ENCODE measurements at places on chromosomes 1 and 21.

DNA sequence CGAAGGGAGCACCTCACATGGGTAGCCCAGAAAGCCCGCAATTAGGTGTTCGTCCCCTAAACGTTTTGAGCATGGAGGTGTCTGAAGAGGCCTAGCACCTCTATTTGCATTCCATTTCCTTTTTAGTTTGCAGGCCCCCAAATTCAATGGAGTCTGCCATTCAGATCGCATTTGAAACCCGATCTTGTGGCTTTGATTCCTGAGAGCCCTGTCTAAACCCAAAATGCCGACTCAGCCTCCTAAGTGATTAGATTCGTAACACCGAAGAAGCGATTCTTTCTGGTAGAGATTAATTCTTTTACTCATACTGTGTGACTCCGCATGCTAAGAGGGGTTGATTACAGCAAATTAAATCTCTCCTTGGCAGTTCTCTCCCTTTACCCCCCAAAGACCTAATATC is 415.2 kb upstream of the KAZN start:
- no peak for DNase-seq

DNA sequence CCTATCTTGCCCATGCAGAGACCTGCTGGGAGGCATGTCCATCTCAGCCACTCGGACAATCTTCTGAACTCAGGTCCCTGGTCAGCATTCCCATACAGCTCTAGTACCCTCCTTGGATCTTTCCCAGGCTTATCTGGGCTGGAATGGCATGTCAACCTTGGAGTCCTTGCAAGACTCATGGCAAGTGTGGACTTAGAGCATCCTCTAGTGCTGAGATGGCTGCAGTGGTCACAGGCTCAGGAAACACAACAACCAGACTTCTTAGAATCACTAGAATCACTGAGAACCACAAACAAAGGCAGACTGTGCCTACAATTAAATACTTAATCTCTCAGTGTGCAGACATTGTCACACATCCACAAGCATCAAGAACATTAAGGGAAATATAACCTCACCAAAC is 73.1 kb upstream of the TSHB start:
- DNase-seq, result peak; percentile 14

DNA sequence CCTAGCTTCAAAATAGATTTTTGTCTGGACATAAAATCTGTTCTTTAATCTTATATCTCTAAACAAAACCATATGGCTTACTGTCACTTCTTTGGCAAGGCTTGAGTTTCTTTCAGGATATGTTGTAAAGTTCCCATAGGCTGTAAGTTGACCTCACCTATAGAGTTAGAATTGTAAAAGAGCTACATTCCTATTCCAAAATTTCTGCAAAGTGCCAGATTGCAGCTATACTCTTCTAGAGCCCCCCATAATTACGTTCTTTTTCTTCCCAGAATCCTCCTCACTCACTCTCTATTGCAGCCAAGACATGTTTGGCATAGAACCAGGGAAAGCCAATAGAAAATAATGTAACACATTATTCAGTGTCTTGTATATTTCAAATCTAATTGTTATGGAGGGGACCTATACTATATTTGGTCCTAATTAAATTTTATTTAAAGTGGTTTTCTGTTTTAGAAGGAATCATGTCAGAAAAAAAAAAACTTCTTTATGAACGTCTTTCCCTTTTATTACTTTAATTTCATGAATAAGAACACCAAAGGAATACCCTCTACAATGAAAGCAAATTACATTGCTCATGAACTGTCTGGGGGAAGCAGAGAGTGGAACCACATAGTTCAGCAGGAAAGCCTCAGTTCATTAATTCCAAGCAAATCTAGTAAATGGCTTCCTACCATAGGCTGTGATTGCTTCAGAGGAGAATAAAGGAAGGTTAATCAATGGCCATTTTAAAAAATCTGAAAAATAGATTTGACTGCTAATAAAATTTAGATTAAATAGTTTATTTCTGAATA is 22.3 kb downstream of the CTTNBP2NL start:
- no peak for DNase-seq

DNA sequence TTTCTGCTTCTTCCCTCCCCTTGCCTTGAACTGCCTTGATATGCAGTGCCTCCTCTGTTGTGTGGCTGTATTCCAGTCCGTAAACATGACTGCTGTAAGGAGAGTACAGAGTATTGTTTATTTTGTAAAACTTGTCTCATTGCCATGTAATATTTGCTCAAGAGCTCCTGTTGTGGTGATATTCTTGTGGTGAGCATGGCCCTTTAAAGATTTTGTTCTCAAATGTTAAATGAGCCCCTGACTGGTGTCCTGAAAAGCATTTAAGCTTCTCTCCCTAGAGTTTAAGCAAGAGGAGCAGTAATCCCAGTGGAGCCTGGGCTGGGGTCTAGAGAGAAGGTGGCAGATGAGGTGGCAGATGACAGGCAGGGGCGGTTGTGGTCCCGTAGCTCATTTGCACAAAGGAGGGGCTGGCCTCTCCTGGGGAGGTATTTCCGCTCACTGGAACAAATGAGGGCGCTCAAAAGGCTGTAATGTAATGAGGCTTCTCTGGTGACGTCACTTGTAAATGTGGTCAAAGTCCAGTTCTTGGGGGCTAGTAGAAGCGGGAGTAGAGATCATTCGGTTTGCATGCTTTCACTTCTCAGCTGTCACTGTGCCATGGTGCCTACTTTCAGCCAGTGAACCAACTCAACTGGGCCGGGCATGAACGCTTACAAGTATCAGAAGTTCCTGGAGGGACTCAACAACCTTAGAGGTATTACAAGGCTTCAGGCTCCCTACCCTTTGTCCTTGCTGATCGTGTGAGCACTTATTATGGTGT is 46.0 kb upstream of the MACF1 start:
- no peak for DNase-seq

DNA sequence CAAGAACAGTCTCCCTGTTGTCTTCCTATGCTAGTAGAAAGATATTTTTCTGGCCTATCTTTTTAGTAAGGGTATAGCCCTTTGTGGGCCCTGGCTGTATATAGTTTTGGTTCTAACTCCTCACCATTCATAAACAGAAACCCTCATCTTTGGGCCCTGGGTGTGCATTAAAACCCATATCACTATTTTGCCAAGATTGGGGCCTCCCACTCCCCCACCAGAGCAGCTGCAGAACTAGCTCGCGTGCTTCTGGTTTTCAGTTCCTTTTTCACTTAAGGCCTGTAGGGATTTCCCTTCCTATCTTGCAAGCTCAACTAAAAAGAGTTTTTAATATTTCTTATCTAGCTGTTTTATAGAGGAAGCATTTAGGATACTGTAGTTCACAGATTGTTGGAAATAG is 106.4 kb downstream of the RGL1 start:
- no peak for DNase-seq

GRCh38 chr1:154770897-154771594 is 99.0 kb downstream of the KCNN3 start:
- no peak for DNase-seq

GRCh38 chr1:209850342-209850979 is 22.7 kb downstream of the UTP25 start:
- peak; percentile 59 for DNase-seq

DNA sequence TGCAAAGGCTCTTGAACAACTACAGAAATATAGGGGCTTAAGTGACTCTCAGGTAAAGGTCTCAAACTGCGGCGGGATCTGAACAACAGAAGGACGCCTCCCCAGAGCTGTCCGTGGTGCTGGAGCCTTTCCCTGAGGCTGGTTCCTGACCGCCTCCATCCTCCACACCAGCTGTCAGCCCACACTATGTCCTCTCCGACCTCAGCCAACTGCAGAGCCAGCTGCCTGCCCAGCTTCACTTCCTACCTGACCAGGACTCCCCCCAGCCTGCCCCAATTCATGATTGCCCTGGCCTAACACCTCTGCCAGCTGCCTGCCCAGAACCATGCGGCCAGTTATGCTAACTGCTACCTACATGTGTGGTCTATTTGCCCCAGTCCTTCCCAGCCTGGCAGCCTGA is 63.6 kb upstream of the ZC3H12A start:
- peak; percentile 4 for DNase-seq

- DNase-seq, result no peak
These were observed 20.9 kb downstream of the STYXL2 start for GRCh38 chr1:167114725-167115124.

DNA sequence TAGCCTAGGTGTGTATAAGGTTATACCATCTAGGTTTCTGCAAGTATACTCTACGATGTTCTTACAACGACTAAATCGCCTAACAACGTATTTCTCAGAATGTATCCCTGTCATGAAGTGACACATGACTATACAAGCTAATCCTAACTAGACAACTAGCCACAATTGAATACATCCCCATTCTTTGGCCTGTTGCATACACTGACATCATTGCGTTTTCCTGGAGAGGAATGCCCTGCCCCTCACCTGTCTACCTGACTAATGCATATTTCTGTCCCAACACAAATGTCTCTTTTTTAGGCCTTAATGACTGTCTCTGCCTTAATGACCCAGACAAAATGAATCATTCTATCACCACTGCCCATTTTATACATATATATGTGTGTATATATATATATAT is 8.5 kb upstream of the NFIA start:
- DNase-seq, result no peak

DNA sequence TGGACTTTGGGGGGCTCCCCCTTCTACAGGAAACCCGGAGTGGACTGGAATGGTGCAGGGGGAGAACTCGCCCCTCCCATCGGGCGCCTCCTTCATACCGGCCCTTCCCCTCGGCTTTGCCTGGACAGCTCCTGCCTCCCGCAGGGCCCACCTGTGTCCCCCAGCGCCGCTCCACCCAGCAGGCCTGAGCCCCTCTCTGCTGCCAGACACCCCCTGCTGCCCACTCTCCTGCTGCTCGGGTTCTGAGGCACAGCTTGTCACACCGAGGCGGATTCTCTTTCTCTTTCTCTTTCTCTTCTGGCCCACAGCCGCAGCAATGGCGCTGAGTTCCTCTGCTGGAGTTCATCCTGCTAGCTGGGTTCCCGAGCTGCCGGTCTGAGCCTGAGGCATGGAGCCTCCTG is at the start of gene TNFRSF14:
TNFRSF14 (plus strand) TSS at position 95 of the 401 bp plus-strand sequence; CDS start at position 389, 294 bp downstream.
- DNase-seq, result peak; percentile 65

DNA sequence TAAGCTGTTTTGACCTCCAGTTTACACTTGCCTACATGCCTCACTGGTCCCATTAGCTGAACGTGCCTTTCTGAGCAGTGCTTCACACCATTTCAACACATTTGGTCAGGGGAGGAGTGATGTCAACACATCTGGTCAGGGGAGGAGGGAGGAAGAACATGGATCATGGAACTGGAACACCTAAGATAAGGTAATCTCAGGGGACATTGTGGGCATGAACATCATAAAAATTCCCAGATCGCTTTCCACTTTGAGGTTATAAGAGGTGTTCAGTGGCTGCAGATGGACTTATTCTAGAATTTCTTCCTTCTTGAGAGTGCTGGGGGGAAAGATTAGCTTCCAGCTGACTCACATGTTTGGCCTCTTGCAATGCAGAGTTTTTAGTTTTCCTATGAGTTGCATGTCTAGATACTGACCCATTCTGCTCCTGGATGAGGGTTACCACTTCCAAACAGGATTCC is 2.0 kb downstream of the QSOX1 start:
- DNase-seq, result no peak

DNA sequence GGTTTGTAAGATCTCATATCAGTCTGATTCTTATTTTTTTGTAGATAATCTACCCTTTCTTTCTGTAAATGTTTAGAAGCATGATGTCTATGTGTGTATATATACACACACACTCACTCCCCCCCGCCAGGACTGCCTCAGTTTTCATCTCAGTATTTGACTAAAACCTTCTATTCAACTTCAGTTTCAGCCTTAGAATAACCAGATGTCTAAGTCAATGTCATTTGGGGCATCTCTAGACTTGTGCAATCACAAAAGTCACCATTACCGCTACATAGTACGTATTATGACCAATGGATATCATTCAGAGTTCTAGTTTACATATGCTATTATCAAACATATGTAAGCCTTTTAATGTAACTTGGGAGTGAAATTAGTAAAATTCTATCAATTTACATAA is 53.3 kb upstream of the BOLA1 start:
- DNase-seq, result no peak

DNA sequence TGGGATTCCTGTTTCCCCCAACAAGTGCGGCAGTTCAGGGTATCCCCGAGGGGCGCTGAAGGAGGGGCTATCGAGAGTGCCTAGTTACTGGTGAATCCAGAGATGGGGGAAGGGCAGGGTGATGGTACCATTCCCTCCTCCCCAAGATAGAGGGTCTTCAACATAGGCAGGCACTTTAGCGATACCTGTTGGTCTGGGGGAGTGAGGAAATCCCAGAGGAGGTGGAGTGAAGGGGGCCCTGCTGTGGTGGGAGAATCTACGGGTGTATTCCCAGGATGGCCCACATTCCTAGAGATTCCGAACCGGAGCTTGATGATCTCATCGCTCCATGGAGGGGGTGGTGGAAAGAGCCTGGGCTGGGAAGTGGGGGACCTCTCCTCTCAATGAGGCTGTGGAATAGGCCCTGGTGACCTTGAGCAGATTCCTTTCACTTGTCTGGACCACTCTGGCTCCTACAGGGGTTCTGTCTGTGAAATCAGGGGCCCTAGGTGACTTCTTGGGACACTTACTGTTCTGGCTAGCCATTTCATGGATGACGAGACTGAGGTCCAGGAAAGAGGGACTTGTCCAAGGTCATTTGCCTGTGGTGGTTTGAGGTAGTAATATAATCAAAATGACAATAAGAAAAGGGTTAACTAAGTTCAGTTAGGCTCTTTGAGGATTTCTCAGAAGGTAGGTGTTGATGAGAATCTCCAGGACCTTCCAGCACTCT is 52.7 kb upstream of the SYNC start:
- no peak for DNase-seq

GRCh38 chr21:27555996-27556395 is 589.1 kb upstream of the ADAMTS5 start:
- no peak for DNase-seq

GRCh38 chr1:168892931-168893330 is 163.9 kb upstream of the DPT start:
- DNase-seq, result no peak

DNA sequence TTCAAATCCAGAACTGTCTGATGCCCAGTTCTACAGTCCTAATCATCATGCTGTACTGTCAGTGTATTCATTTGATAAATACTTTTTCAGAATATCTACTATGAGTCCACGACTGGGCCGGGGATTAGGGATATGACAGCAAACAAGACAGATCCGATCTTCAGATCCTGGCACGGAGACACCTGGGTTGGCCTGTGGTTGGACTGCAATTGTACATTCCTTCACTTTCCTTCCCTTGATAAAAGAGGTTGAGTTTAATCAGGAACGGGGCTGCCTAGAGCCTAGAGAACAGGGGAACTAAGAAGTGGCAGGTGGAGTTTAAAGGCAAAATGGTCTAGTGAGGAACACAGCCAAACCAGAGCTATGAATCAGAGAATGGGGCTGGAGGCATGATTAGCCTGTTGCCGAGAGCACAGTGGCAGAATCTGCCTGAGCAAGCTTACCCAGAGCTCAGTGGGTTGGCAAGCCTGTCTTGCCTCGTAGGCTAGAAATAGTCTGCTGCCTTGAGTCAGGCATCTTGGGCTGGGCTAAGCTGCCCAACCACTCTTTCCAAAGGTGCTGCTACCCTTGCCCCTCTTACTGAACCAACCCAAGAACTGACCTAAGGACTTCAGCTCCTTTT is 38.1 kb upstream of the PTCH2 start:
- DNase-seq, result no peak

GRCh38 chr1:30705698-30706097 is 17.7 kb downstream of the MATN1 start:
- DNase-seq, result no peak

GRCh38 chr1:75208862-75209261 is 74.7 kb downstream of the LHX8 start:
- peak; percentile 77 for DNase-seq

Data from endothelial cell of umbilical vein (primary cell).